Mesothelial cell of epicardium (in vitro differentiated cells): ENCODE measurements at places on chromosomes 6 and 20. TPM values are rescaled to one million over a fixed set of nuclear protein-coding genes. Genes with fewer than 3 reads are reported as not detected.

TBX18 gene
- 10.1 to 13.2 TPM (median 12.8 TPM) in 3 replicates for total RNA-seq

TCP11 gene
- total RNA-seq, result 0.20 to 0.24 TPM (median 0.20 TPM) in 3 replicates

EBF4 gene
- total RNA-seq, result 65.5 to 78.8 TPM (median 66.4 TPM) in 3 replicates

CLIC5 gene
- total RNA-seq, result 1.8 to 2.4 TPM (median 2.1 TPM) in 3 replicates

ADGB gene
- total RNA-seq, result not detected in 3 replicates
